Gastrocnemius medialis (tissue), 4 donors: ENCODE measurements at places on chromosomes 5 and 9. TPM values are rescaled to one million over a fixed set of nuclear protein-coding genes. Genes with fewer than 3 reads are reported as not detected.
A peak's percentile ranks its signal among the peaks of the same experiment; 100 is the strongest.

- no peaks in the 10 kb centered on the region for H3K36me3 ChIP-seq
- H3K27me3 ChIP-seq = no peaks in the 10 kb centered on the region
- DNase-seq = no peak
- H3K4me1 ChIP-seq = peaks cover 4% of the 10 kb centered on the region
Measured at GRCh38 chr5:80184235-80185023, 71.4 kb downstream of the SERINC5 start.

- DNase-seq = no peak
- H3K4me3 ChIP-seq = no peak overlapping the region
- no peaks in the 10 kb centered on the region for H3K4me1 ChIP-seq
- H3K27me3 ChIP-seq = no peaks in the 10 kb centered on the region
- no peak overlapping the region for H3K27ac ChIP-seq
Measured at GRCh38 chr5:122121479-122122465, 7.6 kb upstream of the ZNF474 start.

Gene DRD1
- total RNA-seq = not detected

Gene LHX3
- not detected for total RNA-seq

Gene MSX2
- 0.95 TPM for total RNA-seq

DNA sequence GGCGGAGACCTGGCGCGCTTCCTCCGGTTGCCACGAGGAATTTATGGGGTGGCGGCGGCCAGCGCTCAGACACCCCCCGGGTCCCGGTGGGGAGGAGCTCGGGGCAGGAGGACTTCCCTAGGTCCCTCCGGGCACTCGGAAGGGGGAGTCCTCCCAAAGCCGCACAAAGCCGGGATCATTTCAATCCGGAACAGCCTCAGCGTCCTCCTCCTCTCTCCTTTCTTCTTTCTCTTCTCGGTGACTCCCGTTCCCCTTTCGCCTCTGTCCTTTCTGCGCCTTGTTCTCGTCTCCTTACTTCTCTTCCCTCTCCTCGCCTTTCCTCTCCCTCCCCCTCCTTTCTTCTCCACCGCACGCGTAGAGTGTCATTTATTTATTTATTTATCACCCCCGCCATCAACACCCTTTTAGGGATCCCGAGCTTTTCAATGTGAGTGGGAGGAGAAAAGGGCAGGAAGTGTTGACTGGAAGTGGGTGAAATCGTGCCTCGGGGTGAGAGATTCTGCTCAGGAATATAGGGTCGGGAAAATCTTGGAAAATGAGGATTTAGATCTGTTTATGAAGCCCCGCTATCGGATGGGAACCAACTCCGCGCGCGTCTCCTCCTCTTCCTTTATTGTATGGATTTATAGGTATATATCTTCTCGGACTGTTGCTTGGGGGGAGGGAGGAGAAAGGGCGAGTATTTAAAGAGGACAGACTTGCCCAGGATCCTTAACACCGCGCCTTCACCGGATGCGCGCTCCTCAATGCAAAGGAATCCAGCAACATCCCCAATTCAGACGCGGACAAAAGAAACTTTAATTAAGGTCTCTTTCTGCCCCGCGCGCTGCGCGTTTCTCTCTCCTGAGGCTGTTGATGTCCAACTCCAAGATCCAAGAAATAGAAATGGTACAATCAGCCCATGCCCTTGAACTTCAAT is 2.0 kb upstream of the ZNF462 start:
- H3K4me1 ChIP-seq = peaks cover 16% of the 10 kb centered on the region
- H3K36me3 ChIP-seq = no peaks in the 10 kb centered on the region
- peak; percentile 22 for DNase-seq
- H3K27ac ChIP-seq = peak overlapping the region; percentile 88
- peak overlapping the region; percentile 83 for H3K4me3 ChIP-seq

Gene CCNO
- not detected for total RNA-seq

Gene BARHL1
- not detected for total RNA-seq

DNA sequence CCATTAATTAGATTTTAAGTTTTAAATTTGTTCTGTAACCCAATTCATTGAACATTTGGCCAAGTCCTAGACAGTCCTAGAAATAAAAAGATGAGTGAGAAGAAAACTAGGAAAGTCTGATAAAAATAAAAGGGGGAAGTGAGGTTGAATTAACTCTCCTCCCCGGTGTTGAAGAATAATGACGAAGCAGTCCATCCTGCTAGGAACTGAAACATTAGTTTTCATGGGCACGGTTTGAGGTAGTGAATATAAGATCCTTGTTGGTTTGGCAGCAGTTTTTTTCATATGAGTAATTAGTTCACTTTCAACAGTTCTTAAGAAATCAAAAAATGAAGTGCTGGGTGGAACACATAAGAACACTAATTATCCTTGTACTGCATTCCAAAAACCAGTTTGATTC is 103.1 kb downstream of the MTREX start:
- H3K36me3 ChIP-seq = peaks cover 31% of the 10 kb centered on the region
- H3K27ac ChIP-seq = no peak overlapping the region
- DNase-seq = no peak
- no peaks in the 10 kb centered on the region for H3K27me3 ChIP-seq

GRCh38 chr5:180067986-180068385 is 3.6 kb downstream of the RNF130 start:
- no peak overlapping the region for H3K27ac ChIP-seq
- H3K4me3 ChIP-seq = no peak overlapping the region
- DNase-seq = no peak

GRCh38 chr5:106269252-106269843 is 1401.4 kb downstream of the EFNA5 start:
- H3K4me1 ChIP-seq = peaks cover 4% of the 10 kb centered on the region
- no peaks in the 10 kb centered on the region for H3K36me3 ChIP-seq
- no peak overlapping the region for H3K27ac ChIP-seq
- no peak for DNase-seq

- H3K27me3 ChIP-seq = no peaks in the 10 kb centered on the region
- H3K27ac ChIP-seq = no peak overlapping the region
- no peak overlapping the region for H3K4me3 ChIP-seq
- H3K36me3 ChIP-seq = peaks cover 96% of the 10 kb centered on the region
- DNase-seq = no peak
Measured at GRCh38 chr9:104787306-104788015, 23.5 kb downstream of the NIPSNAP3B start.

Gene NEUROG1
- not detected for total RNA-seq

- H3K27me3 ChIP-seq = no peaks in the 10 kb centered on the region
- H3K4me3 ChIP-seq = no peak overlapping the region
- no peak overlapping the region for H3K27ac ChIP-seq
- no peaks in the 10 kb centered on the region for H3K36me3 ChIP-seq
- peaks cover 30% of the 10 kb centered on the region for H3K4me1 ChIP-seq
Measured at GRCh38 chr5:176458904-176459561, 10.8 kb downstream of the FAF2 start.
